ENCODE measurements at places on chromosomes 3 and 15. TPM values are rescaled to one million over a fixed set of nuclear protein-coding genes. Genes with fewer than 3 reads are reported as not detected.

Gene SLC6A20
- 1.7 TPM for total RNA-seq

Gene VGLL3
- 33.2 TPM for total RNA-seq

Gene CLK3
- total RNA-seq: 52.7 TPM

Gene GOLGA8N
- 2.0 TPM for total RNA-seq

Gene ZBBX
- total RNA-seq: not detected

Gene DPPA2
- not detected for total RNA-seq

Gene PDZRN3
- total RNA-seq: 14.3 TPM

Gene ZMAT3
- total RNA-seq: 56.2 TPM

Gene MCTP2
- total RNA-seq: 24.5 TPM

Gene C3orf52
- 20.7 TPM for total RNA-seq

Gene STAB1
- 0.17 TPM for total RNA-seq

Gene RARB
- total RNA-seq: 8.2 TPM

Gene RLBP1
- not detected for total RNA-seq

Gene WNT5A
- 19.7 TPM for total RNA-seq

Gene TMEM207
- not detected for total RNA-seq

Gene IGSF11
- total RNA-seq: not detected

Gene NAALADL2
- total RNA-seq: 0.73 TPM

Gene RHOV
- 0.83 TPM for total RNA-seq

Gene FGF7
- 0.50 TPM for total RNA-seq

Gene ZDHHC23
- 5.2 TPM for total RNA-seq

Gene OSBPL10
- total RNA-seq: 68.1 TPM

Gene CPLX3
- total RNA-seq: not detected

Gene SPATA12
- 0.21 TPM for total RNA-seq

Gene PTPRG
- total RNA-seq: 10.5 TPM

Gene GPR149
- total RNA-seq: not detected

Gene C3orf22
- total RNA-seq: not detected

Gene PRR20G
- total RNA-seq: not detected

Gene SLC6A11
- total RNA-seq: 2.5 TPM

Gene PYGO1
- 5.8 TPM for total RNA-seq

Gene ZNF501
- 5.3 TPM for total RNA-seq

Gene ISLR
- not detected for total RNA-seq

Gene CCR2
- not detected for total RNA-seq

Gene EPM2AIP1
- 16.5 TPM for total RNA-seq

Gene CDHR4
- 0.33 TPM for total RNA-seq

Gene CHST13
- not detected for total RNA-seq

Gene MORC1
- not detected for total RNA-seq

Gene IL17RE
- total RNA-seq: 2.8 TPM

Gene UBE2E2
- total RNA-seq: 47.9 TPM

Gene GOLIM4
- total RNA-seq: 31.4 TPM

Gene WDR93
- total RNA-seq: not detected

Gene SEMA5B
- total RNA-seq: 0.33 TPM

Gene UBAP1L
- total RNA-seq: 2.3 TPM

Gene ECE2
- not detected for total RNA-seq

Gene ANKUB1
- total RNA-seq: 0.17 TPM

Gene CTXN2
- total RNA-seq: not detected

Gene ATP8B4
- not detected for total RNA-seq

Gene ADAMTS9
- total RNA-seq: 7.5 TPM

Gene PLSCR5
- not detected for total RNA-seq

Gene PLD1
- total RNA-seq: 19.0 TPM

Gene SCG5
- total RNA-seq: 3.6 TPM

Gene ATP13A5
- 0.17 TPM for total RNA-seq

Gene STAC
- total RNA-seq: 25.3 TPM

Gene JMJD7
- total RNA-seq: 22.3 TPM

Gene GPR62
- total RNA-seq: not detected

Gene MAP6D1
- total RNA-seq: 4.0 TPM

Gene STRA6
- total RNA-seq: 0.17 TPM

Gene UTS2B
- 0.24 TPM for total RNA-seq

Gene CCR1
- not detected for total RNA-seq
